ENCODE measurements at places on chromosomes 2 and 18.

DNA sequence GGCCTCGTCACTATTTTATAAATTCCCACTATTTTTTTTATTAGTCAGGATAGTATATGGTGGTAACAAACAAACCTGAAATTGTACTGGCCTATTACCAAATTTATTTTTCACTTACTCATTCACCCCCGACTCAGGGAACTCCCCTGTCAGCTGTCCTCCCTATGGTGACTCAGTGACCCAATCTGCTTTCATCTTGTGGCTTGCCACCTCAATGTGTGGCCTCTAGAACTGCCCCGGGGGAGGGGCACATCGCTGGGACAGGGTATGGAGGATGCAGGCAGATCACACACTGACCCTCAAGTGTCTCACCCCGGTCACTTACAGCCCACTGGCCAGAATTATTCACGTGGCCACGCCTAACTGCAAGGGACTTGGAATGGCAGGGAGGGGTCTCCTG lies 71.6 kb downstream of the ACTR2 start:
- no peak for DNase-seq

DNA sequence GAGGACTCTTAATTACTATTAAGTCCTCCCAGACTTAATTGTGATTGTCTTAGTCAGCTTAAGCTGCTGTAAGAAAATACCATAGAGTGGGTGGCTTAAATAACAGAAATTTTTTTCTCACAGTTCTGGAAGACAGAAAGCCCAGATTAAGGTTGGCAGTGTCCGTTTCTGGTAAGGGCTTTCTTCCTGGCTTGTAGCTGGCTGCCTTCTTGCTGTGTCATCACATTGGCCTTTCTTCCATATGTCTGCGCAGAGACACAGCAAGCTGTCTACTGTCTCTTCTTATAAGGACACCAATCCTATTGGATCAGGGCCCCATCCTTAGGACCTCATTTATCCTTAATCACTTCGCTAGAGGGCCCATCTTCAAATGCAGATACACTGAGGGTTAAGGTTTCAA lies 38.5 kb downstream of the ASXL3 start:
- DNase-seq: no peak

- DNase-seq: peak; percentile 7
Measured at GRCh38 chr2:112542984-112543661, 858 bp downstream of the POLR1B start.

- DNase-seq: no peak
Measured at GRCh38 chr2:184523732-184524131, 74.6 kb upstream of the ZNF804A start.

DNA sequence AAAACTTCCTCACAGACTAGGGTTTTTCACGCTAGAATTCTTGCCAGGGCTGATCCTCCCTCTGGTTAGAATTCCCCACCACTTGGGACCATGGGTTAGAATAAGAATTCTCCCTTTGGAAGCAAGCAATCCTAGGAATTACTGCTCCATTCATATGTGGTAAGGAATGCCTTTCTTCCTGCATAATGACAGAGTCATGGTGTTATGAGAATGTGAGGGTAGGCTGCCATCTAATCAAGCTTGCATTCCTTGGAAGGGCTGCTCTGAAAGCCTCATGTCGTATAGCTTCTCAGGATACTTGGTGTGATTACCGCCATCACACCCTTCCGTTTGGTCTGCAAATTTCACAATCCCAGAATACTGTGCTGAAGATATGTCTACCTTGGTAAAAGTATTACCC lies 1282.4 kb upstream of the PIK3C3 start:
- DNase-seq: no peak

All from KG1 (cell line).